ENCODE measurements at places on chromosomes 7 and 10. TPM values are rescaled to one million over a fixed set of nuclear protein-coding genes. Genes with fewer than 3 reads are reported as not detected.

- DNase-seq: no peak
Measured at GRCh38 chr10:52187521-52188258, 126.4 kb upstream of the DKK1 start.

DNA sequence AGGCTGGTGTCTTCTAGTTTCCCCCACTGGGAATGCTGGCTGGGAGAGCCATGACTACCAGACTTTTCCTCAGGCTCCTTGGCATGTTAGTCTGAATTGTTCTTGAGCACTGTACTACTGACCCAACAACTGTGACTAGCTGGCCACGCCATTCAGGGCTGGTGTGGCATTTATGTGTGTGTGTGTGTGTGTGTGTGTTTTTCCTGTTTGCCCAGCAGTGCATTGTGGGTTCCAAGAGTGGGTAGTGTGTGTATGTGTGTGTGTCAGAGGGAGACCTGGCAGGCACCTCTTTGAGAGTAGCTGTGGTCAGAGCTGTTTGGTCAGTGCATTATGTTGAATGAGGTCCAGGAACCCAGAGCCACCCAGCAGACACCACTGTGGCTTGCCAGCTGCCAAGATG lies 9.2 kb downstream of the PCBD1 start:
- DNase-seq: no peak

DNA sequence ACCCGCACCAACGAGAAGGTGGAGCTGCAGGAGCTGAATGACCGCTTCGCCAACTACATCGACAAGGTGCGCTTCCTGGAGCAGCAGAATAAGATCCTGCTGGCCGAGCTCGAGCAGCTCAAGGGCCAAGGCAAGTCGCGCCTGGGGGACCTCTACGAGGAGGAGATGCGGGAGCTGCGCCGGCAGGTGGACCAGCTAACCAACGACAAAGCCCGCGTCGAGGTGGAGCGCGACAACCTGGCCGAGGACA lies 1.6 kb downstream of the VIM start:
- DNase-seq: no peak

GRCh38 chr7:130379019-130379418 lies 1.3 kb upstream of the CPA1 start:
- no peak for DNase-seq

DNA sequence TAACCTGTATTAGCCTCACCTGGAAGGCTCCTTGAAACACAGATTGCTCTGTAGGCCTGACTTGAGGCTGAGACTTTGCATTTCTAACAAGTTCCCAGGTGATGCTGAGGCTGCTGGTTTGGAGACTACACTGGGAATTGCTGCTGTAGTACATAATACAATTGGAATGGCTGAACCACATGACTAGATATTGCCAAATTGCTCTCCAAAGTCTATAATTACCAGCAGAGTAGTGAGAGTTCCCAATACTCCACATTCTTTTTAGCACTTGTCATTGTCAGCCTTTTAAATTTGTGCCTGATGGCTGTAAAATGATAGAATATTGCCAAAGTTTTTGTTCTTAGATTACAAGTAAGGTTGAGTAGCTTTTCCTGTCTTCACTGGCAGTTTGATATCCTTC lies 39.9 kb downstream of the PLEKHA8 start:
- DNase-seq: no peak

Gene SLC18A3
- 1.7 TPM for polyA plus RNA-seq

Gene PRKCQ
- polyA plus RNA-seq: 0.18 TPM

Gene TCERG1L
- not detected for polyA plus RNA-seq

Measured in SK-N-SH (cell line).